Activated T-helper 1 cell treated with anti-CD3 and anti-CD28 coated beads, Interleukin-2, amount 50 U/mL, for 16 hours (primary cell): ENCODE measurements at places on chromosomes 16 and 17.
A peak's percentile ranks its signal among the peaks of the same experiment; 100 is the strongest.

DNA sequence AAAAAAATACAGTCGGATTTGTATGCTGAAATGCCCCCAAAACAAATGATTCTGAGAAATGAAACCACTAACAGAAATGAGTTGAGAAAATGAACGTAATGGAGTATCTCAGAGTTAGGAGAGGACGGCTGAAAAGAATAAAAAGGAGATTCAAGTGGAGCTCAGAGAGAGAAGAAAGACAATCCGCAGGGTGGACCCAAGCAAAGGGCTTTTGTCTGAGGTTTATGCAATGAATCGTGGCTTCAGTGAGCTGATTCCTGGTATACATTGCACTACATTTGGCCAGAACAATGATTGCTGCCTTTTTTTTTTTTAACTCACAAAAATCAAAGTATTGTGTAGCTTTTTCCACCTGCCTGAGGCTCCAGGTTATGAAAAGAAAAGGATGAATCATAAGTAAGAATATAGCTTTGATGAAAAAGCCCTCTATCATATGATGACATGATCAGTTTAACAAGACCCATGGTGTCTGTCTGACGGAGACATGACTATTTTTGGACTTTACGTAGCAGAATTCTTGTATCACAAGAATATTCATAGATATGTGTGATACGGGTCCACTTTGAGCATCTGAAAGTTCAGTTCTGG lies 4.4 kb upstream of the MED9 start:
- DNase-seq = no peak

GRCh38 chr17:17494870-17495535 lies 1.2 kb downstream of the RASD1 start:
- DNase-seq = no peak

DNA sequence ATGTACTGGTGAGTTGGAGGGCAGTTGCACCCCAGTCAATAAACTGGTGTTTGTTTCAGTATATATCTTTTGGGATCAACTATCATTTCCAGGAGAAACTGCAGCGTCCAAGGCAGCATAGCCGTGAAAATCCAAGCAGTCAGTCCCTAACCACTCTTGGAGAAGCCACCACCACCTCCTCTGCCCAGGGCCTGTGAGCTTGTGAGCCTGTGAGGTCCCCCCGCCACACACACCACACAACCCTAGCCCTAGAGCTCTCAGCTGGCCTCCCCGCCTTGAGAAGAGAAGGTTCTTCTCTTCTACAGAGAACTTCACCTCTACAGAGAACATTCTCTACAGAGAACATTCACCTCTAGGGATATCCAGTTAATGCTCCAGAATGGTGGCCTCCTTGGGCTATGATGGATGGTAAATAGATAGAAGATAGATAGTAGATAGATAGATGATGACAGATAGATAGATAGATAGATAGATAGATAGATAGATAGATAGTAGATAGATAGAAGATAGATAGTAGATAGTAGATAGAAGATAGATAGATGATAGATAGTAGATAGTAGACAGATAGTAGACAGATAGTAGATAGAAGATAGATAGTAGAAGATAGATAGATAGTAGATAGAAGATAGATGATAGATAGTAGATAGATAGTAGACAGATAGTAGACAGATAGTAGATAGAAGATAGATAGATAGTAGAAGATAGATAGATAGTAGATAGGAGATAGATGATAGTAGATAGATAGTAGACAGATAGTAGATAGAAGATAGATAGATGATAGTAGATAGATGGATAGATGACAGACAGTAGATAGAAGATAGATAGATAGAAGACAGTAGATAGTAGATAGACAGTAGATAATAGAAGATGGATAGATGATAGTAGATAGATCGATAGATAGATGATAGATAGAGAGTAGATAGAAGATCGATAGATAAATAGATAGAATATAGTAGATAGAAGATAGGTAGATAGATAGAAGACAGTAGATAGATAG lies 13.7 kb downstream of the ALOX15B start:
- DNase-seq = no peak

DNA sequence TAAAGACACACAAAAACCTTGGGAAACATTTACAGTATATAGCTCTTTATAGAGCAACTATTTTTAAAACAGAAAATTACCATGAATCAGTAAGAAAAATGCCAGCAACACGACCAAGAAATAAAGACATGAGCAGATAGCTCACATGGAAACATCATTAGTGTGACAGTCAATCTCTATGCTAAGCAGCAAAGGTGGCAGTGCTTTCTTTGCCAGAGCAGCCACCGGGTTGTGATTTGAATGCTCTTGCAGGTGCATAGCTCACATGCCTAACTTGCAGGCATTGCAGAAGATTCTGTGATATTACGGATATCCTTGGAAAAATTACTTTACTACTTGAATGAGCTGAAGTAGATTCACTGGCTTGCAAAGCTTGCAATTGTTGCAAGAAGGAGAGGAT lies 652.9 kb upstream of the C16orf82 start:
- DNase-seq = no peak

GRCh38 chr17:72996791-72997190 lies 95.7 kb downstream of the SLC39A11 start:
- DNase-seq = no peak

DNA sequence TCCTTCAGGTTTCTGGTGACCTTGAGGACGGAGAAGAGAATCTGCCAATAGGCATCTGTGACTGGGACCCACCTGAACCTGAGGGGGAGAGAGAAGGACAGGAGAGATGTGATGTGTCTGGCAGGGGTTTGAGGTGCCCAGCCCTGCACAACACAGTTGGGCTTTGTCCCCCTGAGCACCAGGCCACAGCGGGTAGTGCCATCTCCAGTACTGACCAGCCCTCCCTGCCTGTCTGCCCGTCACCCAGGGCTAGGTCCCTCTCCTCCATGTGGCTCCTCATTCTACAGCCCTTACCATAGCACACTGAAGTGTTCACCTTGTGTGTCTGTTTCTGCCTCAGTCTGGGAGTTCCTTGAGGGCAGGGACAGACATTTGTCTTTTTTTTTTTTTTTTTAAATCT lies 30.8 kb downstream of the NLRP1 start:
- no peak for DNase-seq

DNA sequence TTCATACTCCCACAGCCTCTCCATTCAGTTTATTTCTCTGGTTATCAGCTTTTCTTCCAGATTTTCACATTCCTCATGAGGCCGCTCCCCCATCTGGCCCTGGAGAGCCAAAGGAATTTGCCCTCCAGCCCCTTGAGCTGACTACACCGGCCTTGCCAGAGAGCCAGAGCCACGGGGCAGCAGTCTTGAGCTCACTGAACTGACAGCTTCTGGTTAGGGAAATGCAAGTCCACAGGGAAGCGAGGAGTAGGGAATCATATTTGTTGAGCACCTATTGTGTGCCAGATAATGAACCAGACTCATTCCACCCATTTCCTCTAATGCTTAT lies 102.4 kb downstream of the ABCC12 start:
- no peak for DNase-seq

- DNase-seq = no peak
These were observed 16.3 kb downstream of the CARHSP1 start for GRCh38 chr16:8852534-8852933.

- no peak for DNase-seq
These were observed 46.1 kb downstream of the CHCT1 start for GRCh38 chr17:60468371-60468770.

- DNase-seq = no peak
These were observed 12.7 kb upstream of the TMEM98 start for GRCh38 chr17:32915245-32915644.

- peak; percentile 4 for DNase-seq
These were observed 32.9 kb downstream of the CPSF4L start for GRCh38 chr17:73228748-73229236.

- no peak for DNase-seq
These were observed 32.8 kb downstream of the MYO15A start for GRCh38 chr17:18141210-18141803.

DNA sequence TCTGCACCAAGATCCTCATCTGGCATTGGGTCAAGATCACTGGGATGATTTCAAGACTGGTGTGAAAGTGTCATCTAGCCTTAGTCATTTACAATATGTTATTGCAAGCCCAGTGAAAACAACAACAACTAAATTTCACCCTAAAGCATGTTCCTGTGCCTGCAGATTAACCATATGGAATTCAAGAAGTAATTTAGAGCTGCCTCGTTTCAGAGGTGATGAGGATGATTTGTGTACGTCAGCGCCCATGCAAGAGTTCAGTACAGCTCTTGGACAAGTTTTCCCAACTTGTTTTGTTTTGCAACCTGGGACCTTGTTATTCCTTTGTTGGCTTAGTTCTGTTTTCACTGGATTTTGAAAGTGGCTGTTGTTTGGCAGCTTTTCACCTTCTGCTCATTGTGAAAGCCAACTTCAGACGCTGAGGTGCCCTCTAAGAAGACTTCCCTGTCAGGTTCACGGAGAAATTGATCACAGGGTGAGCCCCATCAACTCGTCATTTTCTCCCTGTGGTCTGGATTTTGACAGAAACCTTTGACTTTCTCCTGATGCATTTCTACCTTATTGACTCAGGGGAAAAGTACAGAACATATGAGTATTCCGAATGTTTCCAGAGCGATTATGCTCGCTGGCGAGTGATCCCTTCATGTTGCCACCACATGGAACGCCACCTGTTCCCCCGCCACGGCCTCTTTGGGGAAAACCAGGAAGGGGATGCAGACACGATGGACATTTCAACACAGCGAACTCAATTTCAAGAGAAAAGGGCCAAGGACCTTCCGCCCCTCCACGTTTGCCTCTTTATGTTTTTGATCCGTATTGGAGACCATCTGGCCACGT lies 85.6 kb downstream of the FOXL1 start:
- no peak for DNase-seq

- DNase-seq = no peak
These were observed 7.8 kb downstream of the IRX5 start for GRCh38 chr16:54938212-54939028.

DNA sequence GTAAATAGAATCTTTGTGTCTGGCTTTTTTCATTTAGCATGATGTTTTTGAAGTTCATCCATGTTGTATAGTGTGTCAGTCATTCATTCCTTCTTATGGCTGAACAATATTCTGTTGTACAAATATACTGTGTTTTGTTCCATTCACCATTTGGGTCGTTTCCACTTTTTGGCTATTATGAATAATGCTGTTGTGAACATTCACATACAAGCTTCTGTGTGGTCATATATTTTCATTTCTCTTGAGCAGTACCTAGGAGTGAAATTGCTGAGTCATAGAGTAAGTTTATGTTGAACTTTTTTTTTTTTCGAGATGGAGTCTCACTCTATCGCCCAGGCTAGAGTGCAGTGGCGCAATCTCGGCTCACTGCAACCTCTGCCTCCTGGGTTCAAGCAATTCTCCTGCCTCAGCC lies 32.3 kb upstream of the TAOK1 start:
- DNase-seq = no peak

GRCh38 chr17:35548978-35549377 lies 11.5 kb upstream of the SLFN12L start:
- no peak for DNase-seq

DNA sequence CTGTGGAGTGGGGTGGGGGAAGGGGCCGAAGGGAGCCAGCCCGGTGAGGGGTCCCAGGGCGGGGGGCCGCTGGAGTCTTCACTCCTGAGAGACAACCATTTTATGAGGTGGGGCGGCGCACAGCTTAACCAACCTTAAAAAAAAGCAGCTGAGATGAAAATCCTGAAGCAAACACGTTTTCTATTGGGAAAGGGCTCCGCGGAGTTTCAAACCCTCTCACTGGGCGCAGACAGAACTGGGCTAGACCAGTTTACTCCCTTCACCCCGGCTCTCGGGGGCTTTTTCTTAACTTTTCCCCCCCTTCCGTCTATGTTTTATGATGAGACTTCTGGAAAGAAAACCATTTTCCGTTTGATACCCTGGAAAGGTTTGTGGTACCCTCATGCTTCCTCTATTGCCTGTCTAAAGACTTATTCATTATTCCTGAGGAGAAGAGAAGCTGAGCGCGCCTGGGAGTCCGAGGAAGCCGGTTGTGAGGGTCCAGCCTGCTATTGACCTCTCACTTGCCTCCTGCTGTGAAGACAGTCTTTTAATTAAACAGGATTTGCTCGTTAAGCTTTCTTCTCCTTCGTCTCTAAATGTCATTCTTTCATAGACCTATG lies 482 bp upstream of the SSH2 start:
- DNase-seq = no peak

DNA sequence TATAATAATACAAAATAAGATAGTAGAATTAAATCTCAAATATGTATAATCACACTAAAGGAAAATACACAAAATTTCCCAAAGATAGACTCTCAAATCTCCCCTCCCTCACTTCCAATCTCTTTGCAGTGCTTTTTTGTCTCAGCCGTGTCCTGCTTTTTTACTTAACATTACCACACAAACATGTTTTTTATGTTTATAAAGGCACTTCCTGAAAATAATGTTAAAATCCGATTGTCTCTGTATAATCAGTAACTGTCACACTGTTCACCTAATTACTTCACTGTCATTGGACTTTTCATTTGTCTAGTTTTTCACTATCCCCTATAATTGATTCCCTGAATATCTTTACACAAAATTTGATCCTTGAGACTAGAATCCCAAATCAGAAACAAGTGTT lies 38.2 kb upstream of the ALDH3A2 start:
- DNase-seq = no peak
